ENCODE measurements at places on chromosomes 11 and 22.
A peak's percentile ranks its signal among the peaks of the same experiment; 100 is the strongest.

GRCh38 chr11:47388697-47389576 lies 10.6 kb upstream of the SPI1 start:
- DNase-seq, result no peak

GRCh38 chr11:111923351-111923788 lies 4.7 kb downstream of the C11orf52 start:
- DNase-seq, result no peak

- no peak for DNase-seq
These were observed 30.6 kb upstream of the RFPL3 start for GRCh38 chr22:32327066-32327465.

- DNase-seq, result no peak
These were observed 32.6 kb downstream of the TCIRG1 start for GRCh38 chr11:68071281-68072048.

- DNase-seq, result no peak
These were observed 10.1 kb upstream of the OR4A15 start for GRCh38 chr11:55357560-55358184.

GRCh38 chr11:67024966-67025365 lies 2.0 kb downstream of the SYT12 start:
- DNase-seq, result no peak

DNA sequence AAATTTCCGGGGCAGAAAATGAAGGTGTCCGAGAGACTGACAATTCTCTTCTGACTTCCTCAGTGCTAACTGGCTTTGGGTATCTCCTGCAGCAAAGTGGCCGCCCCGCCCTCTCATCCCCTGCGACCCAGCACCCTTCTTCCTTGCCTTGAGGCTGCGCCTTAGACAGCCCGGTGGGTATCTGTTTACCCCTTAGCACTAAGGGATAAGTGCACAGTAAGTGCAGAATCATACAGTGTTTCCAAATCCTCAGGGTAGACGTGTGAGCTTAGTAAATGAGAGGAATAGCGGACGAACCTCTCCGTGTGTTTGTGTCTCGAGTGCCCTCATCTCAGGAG lies 368 bp upstream of the CHORDC1 start:
- DNase-seq, result no peak

DNA sequence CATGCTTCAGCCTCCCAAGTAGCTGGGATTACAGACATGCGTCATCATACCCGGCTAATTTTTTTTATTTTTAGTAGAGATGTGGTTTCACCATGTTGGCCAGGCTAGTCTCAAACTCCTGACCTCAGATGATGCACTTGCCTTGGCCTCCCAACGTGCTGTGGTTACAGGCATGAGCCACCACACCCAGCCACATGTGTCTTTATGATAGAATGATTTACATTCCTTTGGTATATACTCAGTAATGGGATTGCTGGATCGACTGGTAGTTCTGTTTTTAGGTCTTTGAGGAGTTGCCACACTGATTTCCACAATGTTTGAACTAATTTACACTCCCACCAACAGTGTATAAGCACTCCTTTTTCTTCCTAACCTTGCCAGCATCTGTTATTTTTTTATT lies 276.2 kb downstream of the METTL15 start:
- DNase-seq, result no peak

DNA sequence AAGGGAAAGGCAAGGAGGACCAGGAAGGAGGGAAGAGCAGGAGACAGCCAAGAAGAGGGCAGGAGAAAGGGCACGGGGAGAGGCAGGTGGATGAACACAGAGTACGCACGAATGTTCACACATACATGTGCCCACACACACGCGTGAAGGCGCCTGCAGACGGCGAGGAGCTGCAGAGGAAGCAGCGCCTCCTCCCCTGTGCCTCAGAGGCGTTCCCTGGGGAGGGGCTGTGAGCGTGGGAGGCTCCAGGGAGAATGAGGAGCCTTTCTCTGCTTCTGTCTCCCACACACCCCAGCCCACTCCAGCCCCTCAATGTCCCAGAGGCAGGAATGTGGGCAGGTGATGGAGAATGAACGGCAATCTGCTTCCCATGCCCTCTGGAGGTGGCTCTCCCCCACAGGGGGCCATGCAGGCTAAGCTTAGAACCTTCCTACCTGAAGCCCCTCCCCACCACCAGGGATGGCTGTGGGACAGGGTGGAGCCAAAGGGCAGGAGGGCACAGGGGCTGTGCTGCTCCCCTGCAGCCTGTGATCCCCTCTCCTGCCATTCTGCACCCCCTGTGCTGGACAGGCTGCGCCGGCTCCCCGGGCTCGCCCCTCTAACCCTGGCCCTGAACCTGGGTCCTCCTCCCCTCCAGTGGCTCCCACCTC lies 25.3 kb downstream of the PPM1F start:
- no peak for DNase-seq

GRCh38 chr22:33922349-33922681 lies 2.0 kb upstream of the LARGE1 start:
- peak; percentile 60 for DNase-seq

GRCh38 chr11:65637794-65638419 lies at the start of gene SIPA1:
SIPA1 (plus strand) TSS chr11:65638101; CDS start chr11:65640922, 2,821 bp downstream.
- DNase-seq, result peak; percentile 75

DNA sequence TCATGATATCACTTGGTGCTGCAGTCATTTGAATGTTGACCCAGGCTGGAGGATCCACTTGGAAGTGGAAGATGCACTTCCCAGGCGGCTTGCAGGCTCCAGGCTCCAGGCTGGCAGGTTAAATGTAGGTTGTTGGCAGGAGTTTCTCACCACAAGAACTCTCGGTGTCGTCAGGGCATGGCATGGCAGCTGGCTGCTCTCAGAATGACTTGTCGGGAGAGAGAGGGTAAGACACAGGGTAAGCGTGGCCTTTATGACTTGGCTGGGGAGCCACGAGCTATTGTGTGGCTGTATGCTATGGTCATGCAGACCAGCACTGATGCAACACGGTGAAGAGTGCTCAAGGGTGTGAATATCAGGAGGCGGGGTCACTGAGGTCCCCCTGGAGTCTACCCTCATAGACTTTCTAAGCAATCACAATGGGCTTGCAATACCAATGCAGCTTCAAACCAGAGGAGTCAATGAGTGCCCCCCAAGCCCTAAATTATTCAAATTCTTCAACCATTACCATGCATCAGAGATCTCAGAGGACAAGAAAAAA lies 1027.7 kb downstream of the OPCML start:
- no peak for DNase-seq

- DNase-seq, result no peak
These were observed 54.5 kb upstream of the PLET1 start for GRCh38 chr11:112315057-112315720.

DNA sequence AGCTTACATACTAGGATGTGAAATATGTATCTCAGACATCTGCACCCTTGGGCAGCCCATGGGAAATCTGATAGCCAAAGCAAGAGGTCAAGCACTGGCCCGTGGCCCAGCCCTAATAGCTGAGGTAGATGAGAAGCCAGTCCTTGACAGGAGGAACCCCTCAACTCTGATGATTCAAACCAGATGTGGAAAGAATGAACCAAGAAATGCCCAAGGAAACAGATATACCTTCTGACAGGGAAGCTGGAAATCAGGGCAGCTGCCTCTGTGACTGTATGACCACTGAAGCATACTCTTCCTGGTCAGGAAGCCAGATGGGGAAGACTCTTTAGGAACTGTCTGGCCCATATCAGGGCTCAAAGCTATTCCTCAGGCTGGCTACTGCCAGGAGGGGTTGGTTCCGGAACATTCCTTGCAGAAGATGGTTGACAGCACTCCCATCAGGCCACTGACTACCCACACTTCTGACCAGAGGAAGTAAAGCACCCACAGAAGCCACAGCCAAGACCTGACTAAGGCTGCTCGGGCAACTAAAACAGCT lies 124.2 kb downstream of the SWAP70 start:
- no peak for DNase-seq

DNA sequence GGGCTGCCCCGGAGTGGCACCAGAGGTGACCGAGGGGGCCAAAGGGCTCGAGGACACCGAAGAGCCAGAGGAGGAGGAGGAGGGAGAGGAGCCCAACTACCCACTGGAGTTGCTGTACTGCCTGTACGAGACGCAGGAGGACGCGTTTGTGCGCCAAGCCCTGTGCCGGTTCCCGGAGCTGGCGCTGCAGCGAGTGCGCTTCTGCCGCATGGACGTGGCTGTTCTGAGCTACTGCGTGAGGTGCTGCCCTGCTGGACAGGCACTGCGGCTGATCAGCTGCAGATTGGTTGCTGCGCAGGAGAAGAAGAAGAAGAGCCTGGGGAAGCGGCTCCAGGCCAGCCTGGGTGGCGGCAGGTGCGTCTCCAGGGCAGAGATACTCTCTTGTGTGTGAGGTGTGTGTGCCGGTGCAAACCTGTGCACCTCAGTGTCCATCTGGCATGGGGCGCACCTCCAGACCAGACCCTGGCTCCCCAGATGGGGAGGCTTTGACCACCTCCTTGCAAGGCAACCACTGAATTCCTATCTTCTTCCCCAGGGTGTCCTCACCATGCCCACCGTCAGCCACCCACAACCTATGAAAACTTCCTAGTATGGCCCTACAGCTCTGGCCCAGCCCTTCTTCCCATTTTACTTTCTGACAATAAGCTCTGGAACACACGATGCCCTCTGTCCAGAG lies 3.4 kb downstream of the NLRP6 start:
- peak; percentile 61 for DNase-seq

DNA sequence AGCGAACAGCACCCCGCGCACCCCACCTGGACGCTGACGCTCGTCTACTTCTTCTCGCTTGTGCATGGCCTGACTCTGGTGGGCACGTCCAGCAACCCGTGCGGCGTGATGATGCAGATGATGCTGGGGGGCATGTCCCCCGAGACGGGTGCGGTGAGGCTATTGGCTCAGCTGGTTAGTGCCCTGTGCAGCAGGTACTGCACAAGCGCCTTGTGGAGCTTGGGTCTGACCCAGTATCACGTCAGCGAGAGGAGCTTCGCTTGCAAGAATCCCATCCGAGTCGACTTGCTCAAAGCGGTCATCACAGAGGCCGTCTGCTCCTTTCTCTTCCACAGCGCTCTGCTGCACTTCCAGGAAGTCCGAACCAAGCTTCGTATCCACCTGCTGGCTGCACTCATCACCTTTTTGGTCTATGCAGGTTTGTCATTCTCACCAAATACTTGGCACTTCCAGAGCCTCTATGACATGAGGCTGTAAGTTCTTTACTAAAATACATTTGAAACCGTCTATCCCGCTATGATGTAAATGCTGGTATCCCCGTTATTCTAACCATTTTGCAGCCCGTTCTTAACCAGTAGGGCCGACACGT lies 535 bp downstream of the AQP11 start:
- no peak for DNase-seq

DNA sequence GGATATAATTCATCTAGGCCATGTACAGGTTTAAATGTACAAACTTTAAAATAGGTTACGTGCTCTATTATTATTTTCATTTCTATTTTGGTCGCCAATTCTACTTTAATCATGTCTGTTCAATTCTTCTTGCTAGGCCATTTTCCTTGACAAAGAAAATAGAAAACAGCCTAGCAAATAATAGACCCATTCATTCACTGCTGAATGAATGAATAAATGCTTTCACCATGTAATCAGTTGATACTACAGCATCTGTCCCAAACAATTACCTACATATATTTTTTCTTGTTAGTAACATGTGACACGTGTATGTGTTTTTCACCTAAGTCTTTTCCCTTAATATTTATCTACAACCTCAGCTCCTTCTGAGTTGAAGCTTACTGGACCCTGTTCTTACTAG lies 27.5 kb downstream of the SNX19 start:
- no peak for DNase-seq

DNA sequence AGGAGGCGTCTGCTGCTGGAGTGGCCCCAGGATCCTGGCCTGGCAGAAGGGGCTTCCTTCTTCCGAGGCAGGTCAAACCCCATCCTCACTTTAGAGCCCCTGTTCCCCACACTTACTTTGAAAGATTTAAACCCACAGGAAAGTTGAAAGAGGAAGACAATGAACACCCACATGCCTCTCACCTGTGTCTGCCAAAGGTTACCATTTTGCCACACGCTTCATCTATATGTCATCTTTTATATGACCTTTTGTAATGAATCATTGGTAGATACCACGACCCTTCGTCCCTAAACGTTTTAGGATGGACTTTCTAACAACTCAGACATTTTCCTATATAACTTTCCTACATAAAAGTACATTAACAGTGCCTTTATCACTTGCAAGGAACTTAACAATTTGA lies 39.8 kb upstream of the BID start:
- DNase-seq, result no peak

- DNase-seq, result no peak
These were observed 411.7 kb downstream of the CADM1 start for GRCh38 chr11:115092516-115092915.

GRCh38 chr11:134346976-134347350 lies 15.2 kb downstream of the GLB1L2 start:
- no peak for DNase-seq

DNA sequence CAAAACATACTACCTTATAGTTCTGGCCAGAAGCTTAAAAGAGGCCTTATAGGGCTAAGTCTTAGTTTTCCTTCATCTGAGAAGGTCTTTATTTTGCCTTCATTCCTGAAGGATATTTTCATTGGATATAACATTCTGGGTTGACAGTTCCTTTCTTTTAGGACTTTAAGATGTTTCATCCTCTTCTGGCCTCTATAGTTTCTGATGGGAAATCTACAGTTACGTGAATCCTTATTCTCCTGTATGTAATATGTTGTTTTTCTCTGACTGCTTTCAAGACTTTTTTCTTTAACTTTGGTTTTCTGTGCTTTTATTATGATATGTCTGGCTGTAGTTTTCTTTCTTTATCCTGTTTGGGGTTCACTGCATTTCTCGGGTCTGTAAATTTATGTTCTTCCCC lies 48.2 kb downstream of the BCR start:
- no peak for DNase-seq

DNA sequence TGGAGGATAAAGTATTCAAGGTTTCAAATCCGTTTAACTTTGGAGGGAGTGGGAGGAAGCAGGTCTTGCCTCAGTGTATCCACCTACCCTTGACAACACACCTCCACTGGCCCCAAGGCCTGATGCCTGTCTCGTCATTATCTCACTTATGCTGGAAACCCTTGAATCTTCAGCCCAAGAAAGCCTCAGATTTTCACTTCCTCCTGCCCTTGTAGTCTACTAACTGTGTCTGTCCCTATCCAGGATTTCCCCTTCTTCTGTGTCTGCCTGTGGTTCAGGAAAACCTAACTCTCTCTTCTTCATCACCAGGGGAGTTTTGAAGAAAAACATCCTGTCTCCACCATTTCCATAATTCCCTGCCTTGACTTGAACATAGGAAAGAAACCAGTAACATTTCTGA lies 56.1 kb downstream of the SYT9 start:
- DNase-seq, result no peak

DNA sequence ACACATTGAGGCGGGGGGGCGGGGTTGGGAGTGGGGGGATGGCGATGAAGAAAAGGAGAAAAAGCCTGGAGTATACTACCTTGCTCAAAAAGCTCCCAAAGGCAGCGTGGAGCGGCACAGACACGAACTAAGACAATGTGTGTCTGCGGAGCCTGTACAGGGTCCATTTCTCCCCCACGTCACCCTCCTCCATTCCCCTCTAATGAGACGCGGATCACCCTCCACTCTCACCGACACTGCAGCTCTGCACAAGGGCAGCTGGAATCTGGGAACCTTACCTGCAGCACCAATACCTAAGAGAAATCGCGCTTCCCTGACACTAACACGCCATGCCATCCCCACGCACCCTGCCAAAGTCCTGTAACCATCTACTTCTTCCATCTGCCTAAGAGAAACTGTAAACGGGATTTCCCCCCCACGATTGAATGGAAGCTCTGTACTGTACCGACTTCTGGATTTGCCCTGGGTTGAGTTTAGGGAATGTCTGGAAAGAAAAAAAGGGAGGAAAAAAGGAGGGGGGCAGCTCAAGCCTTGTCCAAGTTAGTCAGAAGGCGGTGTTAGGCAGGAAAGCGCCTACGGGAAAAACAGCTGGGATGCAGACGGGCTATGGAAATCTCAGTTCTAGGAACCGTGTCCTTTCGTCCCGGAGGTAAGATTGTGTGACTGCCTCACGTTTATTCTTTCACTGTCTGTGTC lies 125.7 kb upstream of the C11orf58 start:
- no peak for DNase-seq

GRCh38 chr11:133570376-133570775 lies 38.1 kb upstream of the OPCML start:
- no peak for DNase-seq
